ENCODE measurements at places on chromosomes 12 and 14.

DNA sequence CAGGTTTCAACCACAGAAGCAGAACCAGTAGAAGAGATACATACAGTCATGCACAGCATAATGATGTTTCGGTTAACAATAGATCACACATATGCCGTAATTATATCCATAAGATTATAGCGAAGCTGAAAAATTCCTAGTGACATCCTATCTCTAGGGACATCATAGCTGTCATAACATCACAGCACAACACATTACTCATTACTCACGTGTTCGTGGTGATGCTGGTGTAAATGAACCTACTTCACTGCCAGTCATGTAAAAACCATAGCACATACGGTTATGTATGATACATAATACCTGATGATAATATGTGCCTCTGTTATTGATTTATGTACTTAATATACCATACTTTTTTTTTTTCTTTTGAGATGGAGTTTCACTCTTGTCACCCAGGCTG lies 44.7 kb downstream of the KLRG1 start:
- no peak for DNase-seq

GRCh38 chr14:30077946-30078345 lies 150.3 kb upstream of the PRKD1 start:
- no peak for DNase-seq

GRCh38 chr12:93387780-93388179 lies 10.1 kb downstream of the NUDT4 start:
- no peak for DNase-seq

DNA sequence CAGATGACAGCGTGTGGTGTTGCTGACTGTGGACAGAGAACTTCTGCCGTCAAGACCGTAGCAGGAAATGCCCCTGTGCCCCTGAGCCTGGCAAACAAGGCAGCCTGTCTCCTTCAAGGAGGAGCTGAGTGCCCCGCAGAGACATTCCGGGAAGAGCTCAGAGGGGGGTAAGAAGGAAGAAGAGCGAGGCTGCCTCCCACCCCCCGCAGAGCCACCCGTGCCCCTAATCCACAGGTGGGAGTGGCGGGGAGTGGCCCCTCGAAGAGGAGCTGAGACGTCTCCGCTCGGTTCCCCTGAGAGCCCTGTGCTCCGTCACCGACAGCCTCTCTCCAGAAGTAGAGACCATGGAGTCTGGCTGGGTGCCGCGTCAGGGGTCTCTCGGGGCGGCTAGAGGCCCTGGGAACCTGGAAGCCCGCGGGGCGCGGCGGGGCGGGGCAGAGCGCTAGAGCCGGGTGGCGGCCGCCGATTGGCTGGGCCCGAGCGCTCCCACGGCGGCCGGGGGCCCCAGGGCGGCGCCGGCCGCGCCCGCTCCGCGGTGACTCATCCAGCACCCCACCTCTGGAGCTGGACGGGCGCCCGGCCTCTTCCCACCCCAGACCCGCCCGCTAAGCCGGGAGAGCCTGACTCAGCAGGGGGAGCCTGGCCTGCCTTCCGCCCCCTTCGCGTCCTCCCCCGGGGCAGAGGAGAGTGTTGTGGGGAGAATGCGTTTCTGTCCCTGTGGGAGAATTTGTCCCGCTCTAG lies 25.2 kb upstream of the KRT78 start:
- DNase-seq, result no peak

GRCh38 chr12:42099433-42099832 lies 45.2 kb downstream of the GXYLT1 start:
- DNase-seq, result no peak

- DNase-seq, result no peak
Measured at GRCh38 chr12:67202011-67202677, 67.0 kb upstream of the CAND1 start.

DNA sequence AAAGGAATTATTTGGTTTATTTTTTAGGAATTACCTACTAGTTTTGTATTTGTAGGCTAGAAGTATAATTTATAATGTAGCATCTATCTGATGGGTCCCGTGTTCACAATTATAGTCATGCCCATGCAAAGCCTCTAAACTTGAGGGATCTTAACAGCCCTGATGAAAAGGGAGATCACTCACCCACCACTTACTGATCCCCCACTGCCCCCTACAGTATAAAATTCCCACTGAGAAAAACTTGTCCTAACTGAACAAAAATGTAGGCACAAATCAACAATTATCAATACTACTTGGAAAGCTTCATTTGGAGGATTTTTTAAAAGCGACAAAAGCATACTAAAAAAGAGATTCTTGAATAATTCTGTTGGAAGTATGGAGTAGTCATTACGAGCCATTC lies 21.0 kb downstream of the WIF1 start:
- DNase-seq, result no peak

- no peak for DNase-seq
Measured at GRCh38 chr12:95326445-95326844, 108.8 kb downstream of the VEZT start.

DNA sequence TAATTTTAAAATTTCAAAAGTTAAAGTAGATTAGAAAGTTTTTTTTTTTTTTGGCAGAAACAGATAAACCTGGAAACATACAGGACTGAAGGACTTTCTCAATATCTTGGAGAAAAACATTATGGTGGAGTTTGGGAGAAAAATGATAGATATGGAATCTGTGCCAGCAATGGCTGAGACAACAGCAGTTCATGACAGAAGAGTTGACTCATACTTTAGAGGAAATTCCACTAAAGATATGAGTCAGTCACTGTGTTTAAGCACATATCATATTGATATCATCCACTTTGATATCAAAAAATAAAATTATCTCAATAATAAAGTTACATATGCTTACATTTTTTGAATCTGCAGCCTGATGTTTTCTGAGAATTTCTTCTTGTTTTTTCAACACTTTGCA lies 193.9 kb upstream of the OR4E1 start:
- no peak for DNase-seq

GRCh38 chr12:77842430-77842829 lies 11.7 kb downstream of the NAV3 start:
- no peak for DNase-seq

GRCh38 chr12:114954511-114955055 lies 270.6 kb upstream of the TBX3 start:
- no peak for DNase-seq

GRCh38 chr12:15543347-15543746 lies 221.0 kb downstream of the PTPRO start:
- DNase-seq, result no peak

GRCh38 chr12:27627123-27627852 lies 69.0 kb upstream of the REP15 start:
- no peak for DNase-seq

DNA sequence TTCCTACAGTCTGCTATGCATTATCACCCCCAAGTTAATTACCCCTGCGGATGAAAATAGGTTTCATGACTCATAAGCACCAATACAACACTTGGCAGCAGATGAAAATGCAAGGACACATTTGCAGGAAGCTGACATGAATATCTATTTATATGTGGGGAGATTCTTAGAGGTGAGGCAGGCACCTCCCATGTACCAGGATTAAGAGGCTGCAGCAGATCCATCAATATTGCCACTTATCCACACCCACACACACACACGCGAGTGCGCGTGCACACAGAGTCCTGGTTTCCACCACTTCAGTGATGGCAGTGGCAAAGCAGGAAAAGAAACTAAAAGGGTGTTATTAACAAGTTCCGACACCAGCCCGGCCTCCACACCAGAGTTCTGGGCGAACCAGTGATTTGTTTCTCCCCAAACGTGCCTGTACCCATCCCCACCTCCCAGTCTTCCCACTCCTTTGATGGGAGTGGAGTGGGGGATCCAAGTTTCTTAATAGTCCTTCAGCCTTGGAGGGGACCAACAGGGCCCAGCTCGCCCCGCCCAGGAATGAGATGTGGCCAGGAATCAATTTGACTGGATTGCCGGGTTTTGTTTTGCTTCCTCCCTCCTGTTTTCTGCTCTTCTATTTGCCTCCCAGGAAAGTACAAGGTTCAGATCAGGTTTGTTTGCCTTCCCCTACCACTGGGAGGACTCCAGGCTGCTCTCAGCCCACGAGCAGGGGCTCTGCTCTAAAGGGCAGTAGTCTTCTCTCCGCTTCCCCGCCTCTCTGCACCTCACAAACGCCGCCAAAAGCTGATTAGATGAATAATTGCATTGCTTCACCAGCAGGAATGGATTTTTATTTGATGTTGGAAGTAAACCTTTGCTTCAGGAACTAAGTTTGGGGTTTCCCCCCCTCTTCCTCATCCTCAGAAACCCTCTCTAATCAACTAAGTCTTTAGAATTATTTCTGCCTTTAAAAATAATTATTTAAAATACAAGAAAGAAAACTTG lies 5.2 kb downstream of the IRF2BPL start:
- no peak for DNase-seq

DNA sequence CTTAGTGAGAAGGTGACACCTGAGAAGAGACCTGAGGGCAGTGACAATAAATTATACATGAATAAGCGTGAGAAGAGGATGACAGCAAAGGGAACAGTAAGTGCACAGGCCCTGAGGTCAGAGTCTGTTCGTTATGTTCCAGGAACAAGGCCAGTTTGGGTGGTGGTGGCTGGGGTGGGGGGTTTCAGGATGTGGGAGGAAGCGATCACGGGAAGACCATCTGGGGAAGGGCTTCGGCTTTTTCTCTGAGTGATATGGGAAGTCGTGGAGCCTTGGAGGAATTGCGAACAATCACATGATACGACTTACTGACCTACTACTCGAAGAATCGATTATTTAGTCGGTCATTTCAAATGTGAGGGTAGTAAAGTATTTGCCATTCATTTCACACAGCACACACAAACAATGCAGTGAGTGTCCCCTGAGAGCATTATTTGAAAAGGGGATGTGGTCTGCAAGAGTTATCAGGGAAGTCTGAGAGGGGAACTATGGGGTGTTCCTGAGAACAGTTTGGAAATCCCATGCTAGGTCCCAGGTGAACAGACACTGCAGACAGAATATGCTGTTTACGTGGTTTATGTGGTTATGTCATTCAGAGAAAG lies 94.7 kb downstream of the SLC38A1 start:
- no peak for DNase-seq

- no peak for DNase-seq
Measured at GRCh38 chr12:46470975-46471374, 98.4 kb upstream of the SLC38A2 start.

- DNase-seq, result no peak
Measured at GRCh38 chr14:82412545-82412944, 878.9 kb upstream of the SEL1L start.

DNA sequence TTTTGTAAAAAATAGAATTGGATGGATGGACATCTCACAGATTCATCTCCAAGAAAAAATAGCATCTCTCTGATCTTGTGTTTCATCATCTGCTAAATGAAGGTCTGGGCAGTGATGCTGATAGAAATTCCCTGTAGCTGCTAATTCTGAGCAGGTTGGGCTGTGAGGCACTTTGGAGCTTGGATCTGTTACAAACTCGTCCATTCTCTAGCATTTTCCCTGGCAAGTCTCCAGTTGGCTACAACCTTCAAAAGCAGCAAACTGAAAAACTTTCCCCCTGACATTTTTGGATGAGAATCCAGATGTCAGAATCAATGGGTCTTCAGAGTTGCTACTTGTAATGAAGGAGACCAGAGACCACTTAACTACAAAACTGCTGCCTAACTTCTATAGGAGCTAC lies 72.7 kb downstream of the TPH2 start:
- no peak for DNase-seq

- DNase-seq, result no peak
Measured at GRCh38 chr12:52965337-52965731, 16.4 kb downstream of the KRT18 start.

DNA sequence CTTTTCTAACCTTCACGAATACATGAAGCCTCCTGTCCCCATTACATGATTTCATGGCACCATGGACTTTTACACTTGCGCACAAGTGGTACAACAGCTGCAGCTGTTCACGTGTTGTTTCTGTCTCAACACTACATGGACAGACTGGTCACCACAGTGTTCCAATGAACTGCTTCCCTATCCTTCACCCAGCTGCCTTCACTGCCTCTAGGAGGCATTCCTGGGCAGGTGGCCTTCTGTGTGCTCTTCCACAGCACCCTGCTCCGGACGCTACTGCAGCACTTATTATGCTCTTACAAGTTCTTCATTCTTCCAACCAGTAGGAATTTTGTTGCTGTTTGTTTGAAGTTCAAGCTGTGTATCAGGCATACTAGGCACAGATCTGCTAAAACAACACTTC lies 1.5 kb downstream of the MTERF2 start:
- no peak for DNase-seq

DNA sequence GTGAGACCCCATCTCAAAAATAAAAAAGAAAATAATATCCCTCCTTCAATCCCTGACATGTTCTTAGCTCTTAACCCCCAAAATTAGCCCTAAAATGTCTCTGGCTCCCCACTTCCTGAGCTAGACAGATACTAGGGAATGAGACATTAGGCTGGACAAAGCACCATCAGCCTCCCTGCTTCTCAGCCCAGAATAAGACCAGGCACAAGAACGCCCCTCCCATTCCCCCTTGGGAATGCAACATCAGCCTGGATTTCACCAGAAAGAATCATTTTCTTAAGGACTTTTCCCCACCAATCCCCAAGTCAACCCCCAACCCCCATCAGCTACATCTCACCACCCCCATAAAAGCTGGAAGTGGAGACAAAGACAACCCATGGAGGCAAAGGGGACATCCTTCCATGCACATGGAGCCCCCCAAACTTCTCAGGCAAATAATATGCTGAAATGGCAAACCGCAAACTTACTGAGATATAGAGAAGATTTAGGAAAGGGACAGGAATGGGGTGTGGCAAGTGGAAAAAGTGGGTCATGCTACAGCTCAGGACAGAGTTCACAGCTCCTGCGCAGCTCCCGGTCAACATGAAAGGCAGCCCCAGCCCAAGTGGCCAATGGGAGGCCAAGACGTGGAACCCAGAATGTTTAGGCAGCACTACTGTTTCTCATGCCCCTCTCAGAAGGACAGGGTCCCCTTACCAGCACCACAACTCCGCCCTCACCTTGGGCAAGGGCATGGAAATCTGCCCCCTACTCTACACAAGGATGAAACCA lies 2.7 kb downstream of the CHD4 start:
- DNase-seq, result no peak

GRCh38 chr12:102234599-102234998 lies 37.0 kb upstream of the PMCH start:
- no peak for DNase-seq

DNA sequence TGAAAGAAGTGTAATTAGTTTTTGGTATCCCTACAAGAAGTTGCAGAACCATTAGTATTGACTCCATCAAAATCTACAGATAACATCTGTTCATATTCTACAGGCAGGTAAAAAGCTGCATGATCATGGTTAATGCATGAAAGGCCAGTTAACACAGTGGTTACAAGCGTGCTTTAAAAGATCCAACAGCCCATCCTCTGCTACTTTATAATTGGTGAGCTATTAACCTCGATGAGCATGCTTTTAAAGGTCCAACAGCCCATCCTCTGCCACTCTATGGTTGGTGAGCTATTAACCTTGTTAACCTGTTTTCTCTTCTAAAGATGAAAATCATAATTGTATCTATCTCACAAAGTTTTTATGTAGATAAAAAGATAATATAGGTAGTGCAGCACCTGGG lies 289.3 kb downstream of the DUSP6 start:
- DNase-seq, result no peak

- DNase-seq, result no peak
Measured at GRCh38 chr14:88798156-88798555, 5.4 kb upstream of the EML5 start.

- no peak for DNase-seq
Measured at GRCh38 chr14:61280092-61280525, 1.0 kb downstream of the TMEM30B start.

GRCh38 chr12:10623131-10623530 lies 9.7 kb upstream of the MAGOHB start:
- DNase-seq, result no peak

GRCh38 chr12:71636704-71637115 lies 26.9 kb downstream of the ZFC3H1 start:
- no peak for DNase-seq

Measured in activated naive CD4-positive, alpha-beta T cell (primary cell).